ENCODE measurements at places on chromosomes 11 and 22.

- DNase-seq = no peak
Observed at GRCh38 chr11:12122083-12122482, 11.7 kb downstream of the MICAL2 start.

GRCh38 chr11:94762995-94763394 is 5.2 kb upstream of the AMOTL1 start:
- DNase-seq = no peak

DNA sequence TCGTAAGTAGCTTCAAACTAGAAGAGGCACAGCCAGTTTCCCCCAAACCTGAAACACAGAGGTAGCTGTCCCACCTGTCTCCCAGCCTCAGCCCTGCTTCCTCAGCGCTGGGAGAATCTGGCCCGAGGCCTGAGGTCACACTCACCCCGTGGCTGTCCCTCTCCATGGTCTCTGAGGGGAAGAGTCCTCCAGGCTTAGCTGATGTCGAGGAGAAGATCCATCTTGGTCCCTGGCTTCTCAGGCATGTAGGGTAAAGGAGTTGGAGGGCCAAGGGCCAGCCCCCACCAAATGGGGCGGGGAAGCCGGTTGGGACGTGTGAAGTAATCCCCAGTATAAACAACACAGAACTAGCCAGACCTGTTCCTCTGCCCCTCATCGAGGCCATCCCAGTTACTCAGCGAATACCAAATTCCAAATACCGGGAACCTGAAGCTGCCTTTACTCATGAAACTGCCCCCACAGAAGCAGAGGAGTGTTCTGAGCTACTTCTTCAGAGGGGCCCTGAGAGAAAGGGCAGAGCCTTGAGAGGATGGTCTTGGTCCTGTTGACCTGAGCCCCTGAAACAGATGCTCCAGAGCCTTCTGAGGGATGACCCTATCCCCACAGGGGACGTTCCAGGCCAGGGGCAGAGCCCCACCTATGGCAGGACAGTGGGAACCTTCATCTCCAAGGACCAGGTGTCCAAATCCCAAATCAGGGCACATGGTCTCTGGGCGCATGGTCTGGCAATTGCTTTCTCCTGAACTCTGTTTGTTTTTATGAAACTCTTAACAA is at the start of gene TMPRSS13:
TMPRSS13 (minus strand) TSS at position 261 of the 774 bp plus-strand sequence; CDS start at position 166, 95 bp downstream.
- DNase-seq = no peak

- no peak for DNase-seq
Observed at GRCh38 chr11:134739136-134739535, 327.1 kb upstream of the B3GAT1 start.

DNA sequence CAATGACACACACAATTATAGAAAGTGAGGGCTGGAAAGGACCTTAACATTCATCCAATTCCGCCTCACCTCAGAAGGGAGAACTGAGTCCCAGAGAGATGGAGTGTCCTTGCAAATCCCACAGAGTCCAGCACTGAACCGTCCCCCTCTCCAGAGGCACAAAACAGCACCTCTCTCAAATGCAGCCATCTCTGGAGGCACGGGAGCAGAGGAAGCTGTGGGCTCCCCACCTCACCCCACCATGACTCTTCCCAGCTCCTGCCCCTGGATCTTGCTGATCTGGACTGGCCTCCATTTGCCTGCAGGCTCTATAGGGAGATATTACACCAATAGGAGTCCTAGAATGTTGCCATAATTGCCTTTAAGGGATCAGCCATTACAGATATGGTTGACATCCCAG is 1.4 kb upstream of the DRD2 start:
- no peak for DNase-seq

DNA sequence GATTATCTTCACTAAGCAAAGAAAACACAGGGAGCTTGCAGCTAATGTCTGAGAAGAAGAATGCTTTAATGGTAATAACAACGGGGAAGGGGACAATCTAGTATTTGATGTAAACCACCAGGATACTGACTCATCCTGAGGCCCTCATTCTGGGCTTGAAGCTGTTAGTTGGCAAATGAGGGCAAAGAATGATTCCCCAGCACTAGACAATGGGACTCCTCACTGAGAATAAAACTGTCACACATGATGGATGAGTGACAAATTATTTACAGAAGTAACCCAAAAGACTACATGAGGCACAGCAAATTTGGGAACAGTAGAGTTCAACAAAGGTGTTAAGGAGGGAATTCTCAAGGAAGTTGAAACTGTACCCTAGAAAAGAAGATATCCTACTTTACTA is 76.3 kb downstream of the FAM168A start:
- DNase-seq = peak; percentile 33

DNA sequence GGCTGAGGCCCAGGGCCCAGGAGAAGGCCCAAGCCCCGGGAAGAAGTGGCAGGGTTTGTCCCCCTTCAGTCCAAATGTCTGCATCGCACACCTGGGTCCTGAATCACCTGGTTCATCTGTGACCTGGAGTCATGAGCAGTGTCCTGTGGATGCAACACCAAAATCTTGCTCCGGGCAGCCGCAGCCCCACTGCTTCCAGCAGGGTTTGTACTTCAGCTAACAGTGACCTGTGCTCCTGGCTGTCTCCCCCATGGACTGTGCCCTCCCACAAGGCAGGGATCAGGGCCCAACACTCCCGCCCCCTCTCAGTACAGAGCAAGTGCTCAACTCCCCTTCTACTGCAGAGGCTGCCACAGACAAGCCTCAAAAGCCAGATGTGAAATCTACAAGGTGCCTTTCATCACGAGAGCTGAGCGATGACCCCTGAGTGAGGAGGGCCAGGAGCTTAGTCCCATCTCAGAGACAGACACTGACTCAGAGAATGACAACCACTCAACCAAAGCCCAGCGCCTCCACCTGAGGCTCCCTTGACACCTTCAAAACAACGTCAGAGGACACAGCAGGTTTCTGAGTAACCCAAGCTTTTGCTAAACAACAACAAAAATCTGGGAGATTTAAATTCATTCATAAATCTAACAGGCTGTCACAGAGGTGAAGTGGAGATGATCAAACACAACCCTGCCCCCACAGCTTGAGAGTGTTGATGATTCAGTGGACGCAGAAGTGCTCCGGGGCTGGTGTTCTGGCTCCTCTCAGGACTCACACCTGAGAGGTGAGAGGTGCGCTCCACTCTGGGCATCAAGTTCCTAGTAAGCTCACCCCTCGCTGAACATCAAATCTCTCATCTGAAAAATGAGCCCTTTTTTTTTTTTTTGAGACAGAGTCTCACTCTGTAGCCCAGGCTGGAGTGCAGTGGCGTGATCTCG is 3.4 kb downstream of the KIAA0930 start:
- DNase-seq = no peak

GRCh38 chr22:34308101-34308500 is 387.8 kb upstream of the LARGE1 start:
- no peak for DNase-seq
